ENCODE measurements at places on chromosomes 5 and 9. TPM values are rescaled to one million over a fixed set of nuclear protein-coding genes. Genes with fewer than 3 reads are reported as not detected.

The CTXN3 gene
- total RNA-seq, result not detected

The NIPAL4 gene
- total RNA-seq, result 2.8 TPM

- H3K27ac ChIP-seq, result peak overlapping the region; percentile 98
- peaks cover 10% of the 10 kb centered on the region for H3K4me1 ChIP-seq
- H3K36me3 ChIP-seq, result no peaks in the 10 kb centered on the region
- peak overlapping the region; percentile 63 for H3K4me3 ChIP-seq
- no peaks in the 10 kb centered on the region for H3K27me3 ChIP-seq
Observed at GRCh38 chr5:150758203-150758530, 650 bp downstream of the DCTN4 start.

DNA sequence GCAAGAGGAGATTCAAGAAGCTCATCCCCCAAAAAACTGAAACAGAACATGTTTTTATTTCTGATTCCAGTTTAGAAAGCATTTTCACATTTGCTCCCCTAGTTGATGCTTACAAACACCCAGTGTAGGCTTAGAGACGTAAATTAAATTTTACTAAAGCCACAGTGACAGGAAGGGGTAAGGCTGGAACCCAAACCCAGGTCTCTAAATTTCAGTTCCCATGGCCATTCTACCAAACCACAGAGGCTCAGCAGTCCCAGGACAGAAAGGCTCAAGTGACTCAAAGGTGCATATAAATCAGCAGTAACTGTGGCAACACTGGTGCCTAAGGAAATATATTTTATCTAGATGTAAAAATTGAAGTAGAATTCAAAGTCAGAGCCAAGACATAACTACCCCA, 128.7 kb downstream of the CEP120 start:
- H3K27ac ChIP-seq, result no peak overlapping the region
- H3K4me1 ChIP-seq, result no peaks in the 10 kb centered on the region
- no peak overlapping the region for H3K4me3 ChIP-seq
- no peaks in the 10 kb centered on the region for H3K27me3 ChIP-seq

DNA sequence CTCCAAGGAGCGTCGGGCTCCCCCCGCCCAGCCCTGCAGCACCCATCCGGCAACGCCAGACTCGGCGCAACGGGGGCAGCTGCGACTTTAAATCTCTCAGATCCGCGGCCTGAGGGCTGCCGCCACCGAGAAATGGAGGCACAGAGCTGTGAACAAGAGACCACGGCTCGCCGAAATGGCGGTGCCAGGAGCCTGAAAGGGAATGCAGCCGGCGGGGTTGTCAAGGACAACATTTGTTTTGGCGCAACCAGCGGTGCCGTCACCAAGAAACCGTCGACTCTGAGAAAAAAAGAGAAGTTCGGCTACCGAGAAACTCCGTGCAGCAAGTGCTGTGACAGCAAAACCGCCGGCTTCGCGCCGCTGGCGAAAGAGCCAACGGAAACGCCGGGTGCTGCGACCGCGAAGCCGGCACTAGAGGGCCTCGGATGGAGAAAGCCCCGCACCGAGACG, 2.1 kb upstream of the ANXA2R start:
- peak; percentile 54 for DNase-seq
- H3K36me3 ChIP-seq, result no peaks in the 10 kb centered on the region
- peak overlapping the region; percentile 49 for H3K4me3 ChIP-seq
- H3K4me1 ChIP-seq, result no peaks in the 10 kb centered on the region

- H3K36me3 ChIP-seq, result no peaks in the 10 kb centered on the region
- no peaks in the 10 kb centered on the region for H3K27me3 ChIP-seq
- DNase-seq, result no peak
- no peak overlapping the region for H3K4me3 ChIP-seq
- H3K27ac ChIP-seq, result no peak overlapping the region
- no peaks in the 10 kb centered on the region for H3K4me1 ChIP-seq
Observed at GRCh38 chr5:37088009-37088408, 161.2 kb downstream of the CPLANE1 start.

Measured in prostate gland (tissue), 2 donors.